ENCODE measurements at places on chromosomes 16 and 17.

DNA sequence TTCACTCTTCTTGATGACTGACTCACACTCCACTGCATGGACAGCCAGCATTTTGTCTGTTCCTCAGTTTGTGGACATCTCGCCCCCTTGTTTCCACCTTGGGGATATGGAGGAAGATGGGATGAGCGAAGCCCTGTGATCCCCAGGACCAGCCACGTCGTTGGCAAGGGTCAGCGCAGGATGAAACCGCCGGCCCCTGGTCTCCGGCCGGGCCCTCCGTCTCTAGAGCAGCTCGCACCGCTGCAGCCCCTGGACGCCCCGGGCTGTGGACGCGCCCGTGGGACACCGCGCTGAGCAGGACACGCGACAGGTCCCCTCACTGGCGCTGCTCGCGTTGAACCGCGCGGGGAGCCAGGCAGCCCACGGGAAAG lies 604 bp upstream of the ZC3H18 start:
- no peak for DNase-seq

DNA sequence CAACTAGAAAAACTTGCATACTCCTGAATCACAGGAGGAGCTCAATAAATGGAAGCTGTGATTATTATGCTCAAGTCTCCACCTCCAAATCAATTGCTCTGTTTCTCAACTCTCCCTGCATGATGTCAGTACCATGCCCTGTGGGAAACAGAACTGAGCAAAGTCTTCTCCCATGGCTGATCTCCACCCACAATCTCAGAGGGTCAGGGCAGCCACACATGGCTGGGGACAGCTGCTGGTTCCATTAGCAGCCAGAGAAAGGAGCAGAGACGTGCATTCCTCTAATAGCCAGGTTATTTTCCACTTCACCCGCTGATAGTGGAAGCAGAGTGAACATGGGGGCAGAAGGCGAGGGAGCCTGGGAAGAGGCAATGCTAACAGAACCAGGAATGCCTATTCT lies 85.5 kb upstream of the TMEM132E start:
- DNase-seq = no peak

GRCh38 chr17:34257986-34258326 lies 2.9 kb downstream of the CCL2 start:
- DNase-seq = no peak

GRCh38 chr17:28755486-28755885 lies 11.7 kb downstream of the TRAF4 start:
- DNase-seq = no peak

GRCh38 chr17:81967244-81967532 lies 6.2 kb upstream of the NOTUM start:
- DNase-seq = no peak

- no peak for DNase-seq
Measured at GRCh38 chr17:65626451-65626850, 65.0 kb upstream of the AXIN2 start.

GRCh38 chr17:80519091-80519781 lies 25.4 kb upstream of the RPTOR start:
- DNase-seq = no peak

DNA sequence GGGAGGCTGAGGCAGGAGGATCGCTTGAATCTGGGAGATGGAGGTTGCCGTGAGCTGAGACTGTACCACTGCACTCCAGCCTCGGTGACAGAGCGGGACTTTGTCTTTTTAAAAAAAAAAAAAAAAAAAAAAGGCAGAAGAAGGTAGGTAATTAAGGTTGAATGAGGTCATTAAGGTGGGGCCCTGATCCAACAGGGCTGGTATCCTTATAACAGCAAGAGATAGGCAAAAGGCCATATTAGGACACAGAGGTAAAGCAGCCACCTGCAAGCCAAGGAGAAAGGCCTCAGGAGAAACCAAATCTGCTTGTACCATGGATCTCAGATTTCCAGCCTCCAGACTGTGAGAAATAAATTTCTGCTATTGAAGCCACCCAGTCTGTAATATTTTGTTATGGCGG lies 60.3 kb downstream of the SPAG9 start:
- no peak for DNase-seq

DNA sequence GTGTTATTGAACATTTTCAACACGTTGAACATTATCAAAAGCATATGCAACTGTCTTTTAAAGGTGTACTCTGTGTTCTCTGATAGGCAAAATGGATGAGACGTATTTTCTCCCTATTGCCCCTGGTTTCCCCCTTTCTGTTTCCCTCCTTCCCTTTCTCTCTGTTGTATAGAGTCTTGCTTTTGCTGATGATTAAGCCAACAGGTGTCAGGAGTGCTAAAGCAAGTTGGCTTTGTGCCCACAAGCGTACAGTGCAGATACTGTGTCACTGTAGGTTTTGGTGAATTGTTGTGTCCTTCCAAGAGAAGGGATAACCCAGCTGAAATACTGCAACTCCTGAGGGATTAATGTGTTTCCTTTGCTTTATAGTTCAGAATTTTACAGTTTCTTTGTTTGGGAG lies 74.4 kb downstream of the COX10 start:
- DNase-seq = no peak

DNA sequence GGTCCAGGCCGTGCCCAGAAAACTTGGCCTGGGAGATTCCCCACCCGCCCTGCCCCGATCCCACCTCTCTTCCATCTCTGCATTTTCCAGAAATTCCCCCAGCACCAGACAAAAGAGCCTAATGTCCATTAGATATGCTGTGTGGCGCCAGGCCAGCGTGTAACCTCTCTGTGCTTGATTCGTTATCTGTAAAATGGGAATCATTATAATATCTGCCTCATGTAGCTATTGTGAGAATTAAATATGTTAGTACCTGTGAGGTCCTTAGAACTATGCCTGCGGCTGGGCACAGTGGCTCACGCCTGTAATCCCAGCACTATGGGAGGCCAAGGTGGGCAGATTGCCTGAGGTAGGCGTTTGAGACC lies 33.6 kb upstream of the IL21R start:
- DNase-seq = no peak

GRCh38 chr16:68061396-68061795 lies 23.8 kb upstream of the NFATC3 start:
- DNase-seq = no peak

- DNase-seq = no peak
Measured at GRCh38 chr16:11298143-11298900, 17.2 kb upstream of the PRM1 start.

- DNase-seq = no peak
Measured at GRCh38 chr16:1286513-1287094, 22.8 kb upstream of the UBE2I start.

- DNase-seq = no peak
Measured at GRCh38 chr17:57629470-57629869, 115.6 kb downstream of the CCDC182 start.

GRCh38 chr16:72442385-72443158 lies 270.6 kb upstream of the PMFBP1 start:
- no peak for DNase-seq

DNA sequence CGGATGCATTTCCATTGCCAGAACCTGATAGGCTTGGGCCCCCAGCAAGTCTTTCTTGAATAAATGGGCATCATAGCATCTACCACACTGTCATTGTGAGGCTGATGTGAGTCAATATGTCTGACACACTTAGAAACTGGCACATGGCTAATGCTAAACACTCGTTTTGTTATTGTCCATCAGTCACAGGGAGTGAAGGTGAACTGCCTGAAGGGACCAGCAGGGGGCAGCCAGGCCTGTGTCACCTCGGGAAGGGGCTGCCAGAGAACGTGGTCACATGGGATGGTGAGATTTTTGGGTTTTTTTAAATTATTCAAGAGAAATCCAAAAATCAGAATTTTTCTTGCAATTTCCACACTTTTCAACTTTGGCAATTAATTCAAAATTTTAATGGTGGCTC lies 831 bp upstream of the RCVRN start:
- peak; percentile 61 for DNase-seq

- no peak for DNase-seq
Measured at GRCh38 chr16:53541326-53541725, 38.3 kb upstream of the AKTIP start.

- DNase-seq = peak; percentile 46
Measured at GRCh38 chr16:67719778-67720144, 645 bp upstream of the GFOD2 start.

- no peak for DNase-seq
Measured at GRCh38 chr17:36068524-36068923, 4.5 kb downstream of the CCL18 start.

DNA sequence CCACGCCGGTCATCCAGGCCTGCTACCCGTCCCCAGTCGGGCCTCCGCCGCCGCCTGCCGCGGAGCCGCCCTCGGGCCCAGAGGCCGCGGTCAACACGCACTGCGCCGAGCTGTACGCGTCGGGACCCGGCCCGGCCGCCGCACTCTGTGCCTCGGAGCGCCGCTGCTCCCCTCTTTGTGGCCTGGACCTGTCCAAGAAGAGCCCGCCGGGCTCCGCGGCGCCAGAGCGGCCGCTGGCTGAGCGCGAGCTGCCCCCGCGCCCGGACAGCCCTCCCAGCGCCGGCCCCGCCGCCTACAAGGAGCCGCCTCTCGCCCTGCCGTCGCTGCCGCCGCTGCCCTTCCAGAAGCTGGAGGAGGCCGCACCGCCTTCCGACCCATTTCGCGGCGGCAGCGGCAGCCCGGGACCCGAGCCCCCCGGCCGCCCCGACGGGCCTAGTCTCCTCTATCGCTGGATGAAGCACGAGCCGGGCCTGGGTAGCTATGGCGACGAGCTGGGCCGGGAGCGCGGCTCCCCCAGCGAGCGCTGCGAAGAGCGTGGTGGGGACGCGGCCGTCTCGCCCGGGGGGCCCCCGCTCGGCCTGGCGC lies 2.4 kb downstream of the HIC1 start:
- DNase-seq = no peak

DNA sequence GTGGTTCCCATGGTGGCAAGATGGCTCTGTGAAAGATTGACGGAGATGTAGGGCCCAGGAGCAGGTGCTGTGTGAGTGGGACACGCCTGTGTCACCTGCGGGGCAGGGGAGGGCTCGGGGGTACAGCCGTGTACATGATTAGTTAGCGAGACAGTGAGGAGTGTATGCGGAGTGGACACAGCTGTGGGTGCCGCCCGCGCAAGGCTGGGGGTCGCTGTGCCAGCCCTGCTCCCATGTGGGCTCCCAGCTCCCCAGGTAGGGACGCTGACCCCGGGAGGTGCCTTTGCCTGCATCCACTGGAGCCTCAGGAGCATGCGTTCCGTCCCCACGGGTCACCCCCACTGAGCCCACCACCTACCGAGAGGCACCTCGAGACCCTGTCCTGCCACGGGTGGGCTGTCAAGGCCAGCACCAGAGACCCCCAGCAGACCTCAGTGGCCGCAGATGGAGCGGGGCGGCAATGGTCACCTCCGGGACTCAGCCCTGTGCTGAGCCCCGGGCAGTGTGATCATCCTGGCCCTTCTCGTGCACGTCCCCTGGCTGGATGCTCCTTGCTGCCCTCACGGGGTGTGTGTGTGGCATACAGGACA lies 7.4 kb downstream of the CAPN15 start:
- DNase-seq = no peak

- DNase-seq = no peak
Measured at GRCh38 chr17:44780845-44781480, 22.2 kb downstream of the ADAM11 start.

GRCh38 chr17:11300738-11301137 lies 59.7 kb downstream of the SHISA6 start:
- DNase-seq = no peak

DNA sequence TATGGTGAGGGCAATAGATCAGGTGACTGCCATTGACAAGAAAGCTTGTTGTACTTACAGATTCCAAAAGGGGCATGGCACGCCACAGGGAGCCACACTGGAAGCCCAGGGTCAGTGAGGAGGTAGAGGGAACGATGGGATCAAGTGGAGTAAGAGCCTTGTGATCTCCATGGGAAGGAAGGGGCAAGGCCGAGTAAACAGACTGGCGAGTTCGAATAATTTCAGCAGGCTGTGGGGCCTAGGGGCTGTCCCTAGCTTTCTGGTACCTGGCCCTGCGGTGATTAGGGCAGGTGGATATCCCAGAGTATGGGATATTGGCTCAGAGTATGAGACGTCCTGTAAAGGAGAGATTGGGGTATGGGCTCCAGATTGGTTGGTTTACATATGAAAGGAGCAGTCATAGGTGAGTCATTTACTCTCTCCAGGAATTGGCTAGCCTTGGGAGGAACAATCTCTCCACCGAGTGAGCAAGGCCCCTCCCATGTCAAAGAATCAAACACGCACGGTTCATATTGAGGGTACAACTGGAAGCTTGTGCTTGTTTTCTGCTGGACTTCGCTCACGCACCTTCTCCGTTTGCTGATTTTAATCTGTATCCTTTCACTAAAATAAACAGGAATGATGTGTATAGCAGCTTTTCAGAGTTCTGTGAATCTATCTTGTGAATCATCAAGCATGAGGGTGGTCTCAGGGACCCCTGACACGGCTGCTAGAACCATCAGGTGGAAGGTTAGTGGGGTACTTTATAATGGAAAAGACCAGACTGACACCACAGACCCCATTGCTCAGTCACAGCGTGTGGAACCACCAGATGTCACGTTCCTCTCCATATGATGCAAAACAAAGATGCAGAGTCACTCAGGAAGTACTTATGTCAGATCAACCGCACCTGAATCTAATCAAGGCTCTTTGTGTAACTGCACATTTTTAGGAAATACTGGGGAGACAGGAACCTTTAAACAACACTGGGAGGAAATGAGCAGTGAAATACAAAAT lies 27.9 kb downstream of the GABARAPL2 start:
- no peak for DNase-seq

DNA sequence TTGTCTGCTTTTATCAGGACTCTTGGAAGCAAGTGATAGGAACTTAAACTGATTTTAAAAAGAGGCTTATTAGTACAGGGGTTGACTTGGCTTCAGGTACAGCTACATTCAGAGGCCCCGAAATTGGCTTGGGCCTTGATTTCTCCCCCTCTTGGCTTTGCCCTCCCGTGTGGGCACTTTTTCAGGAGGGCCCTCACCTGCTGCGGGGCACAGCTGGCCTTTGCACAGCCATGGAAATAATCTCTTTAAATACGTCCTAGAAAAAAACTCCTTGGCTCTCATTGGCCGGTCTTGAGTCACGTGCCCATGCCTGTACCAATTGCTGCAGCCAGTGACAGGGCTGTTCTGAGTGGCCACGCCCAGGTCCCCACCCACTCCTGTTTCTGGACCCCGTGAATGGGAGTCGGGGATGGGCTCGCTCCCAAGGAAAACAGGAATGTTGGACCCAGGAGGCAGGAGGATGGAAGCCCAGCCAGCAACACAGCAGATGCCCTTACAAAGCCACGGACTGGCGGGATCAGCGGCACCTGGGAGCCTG lies 15.0 kb downstream of the CA5A start:
- DNase-seq = no peak

GRCh38 chr17:20938244-20938643 lies 104.6 kb downstream of the USP22 start:
- no peak for DNase-seq

DNA sequence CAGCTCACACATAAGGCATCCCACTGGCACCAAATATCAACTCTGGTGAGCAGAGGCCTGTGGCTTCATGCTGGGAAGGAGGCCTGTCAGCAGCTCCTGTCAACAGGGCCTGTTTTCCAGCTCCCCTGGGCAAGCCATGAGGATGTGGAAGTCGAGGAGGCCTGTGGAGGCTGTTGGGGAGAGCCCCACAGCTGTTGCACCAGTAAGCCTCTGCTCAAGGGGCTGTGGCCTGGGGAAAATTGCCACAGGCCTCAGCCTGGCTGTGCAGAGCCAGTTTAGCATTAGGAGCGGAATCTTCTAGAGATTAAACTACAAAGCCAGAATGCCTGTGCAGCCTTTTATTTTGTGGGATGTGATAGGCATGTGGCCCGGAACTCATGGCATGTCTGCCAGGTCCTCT lies 202.1 kb downstream of the SPECC1 start:
- DNase-seq = no peak

GRCh38 chr17:6713130-6713917 lies at the start of gene SLC13A5:
TSS of gene SLC13A5 (minus strand) at chr17:6713369. CDS start at chr17:6713333, 36 bp downstream.
- peak; percentile 46 for DNase-seq

Measured in stimulated activated CD8-positive, alpha-beta memory T cell treated with anti-CD3 and anti-CD28 coated beads, Interleukin-4, amount 100 ng/mL, for 48 hours (primary cell).